Purkinje cell (primary cell): ENCODE measurements at places on chromosomes 5 and 9. TPM values are rescaled to one million over a fixed set of nuclear protein-coding genes. Genes with fewer than 3 reads are reported as not detected.

KLF4 gene
- polyA plus RNA-seq = 2.0 TPM in 1 of 2 replicates, not detected in the other

MRPL22 gene
- polyA plus RNA-seq = 193 and 209 TPM in 2 replicates

NUP214 gene
- 24.0 and 30.3 TPM in 2 replicates for polyA plus RNA-seq

PCDHGB1 gene
- not detected in 2 replicates for polyA plus RNA-seq

CD274 gene
- 0.27 and 1.5 TPM in 2 replicates for polyA plus RNA-seq

EGFL7 gene
- polyA plus RNA-seq = 6.2 TPM in 1 of 2 replicates, not detected in the other

LCN9 gene
- polyA plus RNA-seq = not detected in 2 replicates

CDH9 gene
- 13.0 TPM in 1 of 2 replicates, not detected in the other for polyA plus RNA-seq

DOLK gene
- polyA plus RNA-seq = 16.7 and 20.3 TPM in 2 replicates

STPG3 gene
- polyA plus RNA-seq = not detected in 2 replicates

PCDH12 gene
- polyA plus RNA-seq = 0.03 TPM in 1 of 2 replicates, not detected in the other

TLE1 gene
- polyA plus RNA-seq = 12.0 and 15.4 TPM in 2 replicates

FOXD4L3 gene
- polyA plus RNA-seq = not detected in 2 replicates
